ENCODE measurements at places on chromosomes 7 and 10. TPM values are rescaled to one million over a fixed set of nuclear protein-coding genes. Genes with fewer than 3 reads are reported as not detected.

Gene WNT8B
- not detected for polyA plus RNA-seq

Gene ADAM22
- 0.13 TPM for polyA plus RNA-seq

Gene SPRN
- polyA plus RNA-seq = not detected

Gene PTF1A
- polyA plus RNA-seq = not detected

Gene NAMPT
- polyA plus RNA-seq = 36.2 TPM

Gene GPNMB
- 60.2 TPM for polyA plus RNA-seq

Gene TUBAL3
- 0.28 TPM for polyA plus RNA-seq

Gene CNPY1
- not detected for polyA plus RNA-seq

Gene TRPV5
- not detected for polyA plus RNA-seq

Gene ATOH7
- polyA plus RNA-seq = not detected

Gene ASB4
- polyA plus RNA-seq = not detected

Gene SPAM1
- not detected for polyA plus RNA-seq

Gene MYOF
- polyA plus RNA-seq = 13.4 TPM

Gene ANKRD1
- polyA plus RNA-seq = 4.1 TPM

Gene ASIC3
- 7.1 TPM for polyA plus RNA-seq

Gene SLC35G1
- polyA plus RNA-seq = 14.5 TPM

Gene WDR91
- polyA plus RNA-seq = 12.6 TPM

Gene HABP2
- polyA plus RNA-seq = not detected

Gene PNLIPRP2
- polyA plus RNA-seq = 4.3 TPM

Gene VPS37D
- 2.3 TPM for polyA plus RNA-seq

Gene EGR2
- 1.3 TPM for polyA plus RNA-seq

Gene FUOM
- polyA plus RNA-seq = 54.8 TPM

Gene C10orf53
- polyA plus RNA-seq = not detected

Gene LIPF
- polyA plus RNA-seq = 6.1 TPM

Gene EVX1
- polyA plus RNA-seq = not detected

Gene PPP3CB
- polyA plus RNA-seq = 39.7 TPM

Gene RASA4
- 62.0 TPM for polyA plus RNA-seq

Gene MUC12
- 13.1 TPM for polyA plus RNA-seq

Gene NME8
- 4.9 TPM for polyA plus RNA-seq

Gene OR2A1
- polyA plus RNA-seq = 0.50 TPM

Gene ZRANB1
- polyA plus RNA-seq = 16.5 TPM

Gene MYPN
- polyA plus RNA-seq = 0.25 TPM

Gene CALML5
- polyA plus RNA-seq = not detected

Gene VENTX
- polyA plus RNA-seq = 1.0 TPM
